HFFc6 (cell line): ENCODE measurements at places on chromosomes 11 and 22. TPM values are rescaled to one million over a fixed set of nuclear protein-coding genes. Genes with fewer than 3 reads are reported as not detected.

- no peaks in the 10 kb centered on the region for H3K36me3 ChIP-seq
- peak overlapping the region; percentile 60; the same call in 1 of the 2 replicates for H3K27ac ChIP-seq
- peaks cover 22% of the 10 kb centered on the region for H3K4me1 ChIP-seq
- peaks cover 9% of the 10 kb centered on the region for H3K27me3 ChIP-seq
- no peak for DNase-seq
Observed at GRCh38 chr11:75797116-75797515, 17.9 kb upstream of the UVRAG start.

The MUC5B gene
- not detected in 3 replicates for total RNA-seq

- no peak for DNase-seq
- H3K36me3 ChIP-seq = peaks cover 4% of the 10 kb centered on the region; the same call in 1 of the 2 replicates
- no peak overlapping the region; the same call in 1 of the 2 replicates for H3K27ac ChIP-seq
- H3K4me3 ChIP-seq = no peak overlapping the region
- H3K27me3 ChIP-seq = peaks cover 6% of the 10 kb centered on the region
- peaks cover 5% of the 10 kb centered on the region; the same call in 1 of the 2 replicates for H3K4me1 ChIP-seq
Observed at GRCh38 chr11:62755086-62755615, 1.2 kb upstream of the ZBTB3 start.

DNA sequence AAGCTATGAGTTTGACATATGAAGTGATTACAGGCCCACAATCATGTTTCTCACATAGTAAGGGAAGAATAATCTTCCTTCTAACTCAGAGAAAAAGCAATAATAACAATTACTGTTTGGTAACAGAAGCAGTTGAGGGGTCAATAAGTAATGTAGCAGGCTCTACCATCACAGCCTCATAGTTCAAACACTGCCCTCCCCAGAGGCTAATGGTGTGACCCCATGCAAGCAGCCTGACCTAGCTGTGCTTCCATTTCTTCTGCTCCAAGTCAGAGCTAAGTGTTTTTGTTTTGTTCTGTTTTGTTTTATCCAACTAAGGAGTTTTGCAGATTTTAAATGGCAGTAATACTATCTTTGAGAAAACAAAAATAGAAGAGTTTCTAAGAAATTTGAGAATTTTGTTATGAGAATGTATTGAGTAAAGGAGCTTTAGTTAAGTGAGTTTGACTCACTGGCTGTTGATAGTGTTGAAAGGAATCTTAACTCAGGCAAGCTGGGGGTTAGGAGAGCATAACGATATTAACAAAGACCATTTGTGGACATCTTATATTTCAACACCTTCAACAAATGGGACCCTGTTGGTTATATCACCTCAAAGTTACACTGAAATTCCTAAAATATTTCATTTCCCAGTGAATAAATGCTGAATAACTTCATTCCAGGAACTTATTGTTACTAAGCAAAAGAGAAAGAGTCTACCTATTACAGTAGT is 48.5 kb downstream of the GUCY1A2 start:
- no peak for DNase-seq
- H3K27me3 ChIP-seq = peaks cover 2% of the 10 kb centered on the region
- H3K4me3 ChIP-seq = no peak overlapping the region
- H3K27ac ChIP-seq = no peak overlapping the region
- no peaks in the 10 kb centered on the region for H3K36me3 ChIP-seq
- no peaks in the 10 kb centered on the region for H3K4me1 ChIP-seq

DNA sequence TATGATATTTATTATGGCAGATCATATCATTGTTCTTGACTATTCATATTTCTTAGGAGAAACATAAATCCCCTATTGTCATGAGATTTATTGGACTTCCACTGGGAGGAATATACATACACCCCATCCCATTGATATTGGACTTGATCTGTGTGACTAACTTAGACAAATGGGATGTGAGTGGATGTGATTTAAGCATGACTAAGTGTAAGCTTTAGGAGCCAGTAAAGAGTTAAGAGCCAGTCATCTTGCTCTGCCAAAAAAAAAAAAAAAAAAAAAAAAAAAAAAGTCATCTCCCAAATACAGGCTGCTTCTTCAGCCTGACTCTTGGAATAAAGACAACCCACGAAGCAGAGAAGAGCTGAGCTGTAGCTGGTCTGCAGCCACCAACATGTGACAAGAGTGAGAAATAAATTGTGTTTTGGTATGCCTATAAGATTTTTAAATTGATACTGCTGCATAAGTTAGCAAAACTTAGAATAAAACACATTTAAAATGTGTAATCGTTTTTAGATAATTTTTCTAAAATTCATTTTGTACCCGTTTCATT is 595.0 kb upstream of the LRRC4C start:
- H3K4me3 ChIP-seq = no peak overlapping the region
- no peak for DNase-seq
- H3K36me3 ChIP-seq = no peaks in the 10 kb centered on the region
- H3K27ac ChIP-seq = no peak overlapping the region
- peaks cover 5% of the 10 kb centered on the region; the same call in 1 of the 2 replicates for H3K27me3 ChIP-seq

- H3K27ac ChIP-seq = peak overlapping the region; percentile 44
- H3K4me3 ChIP-seq = no peak overlapping the region
- H3K4me1 ChIP-seq = peaks cover 21% of the 10 kb centered on the region
Observed at GRCh38 chr11:117300283-117300663, 9.1 kb downstream of the BACE1-AS start.
